ENCODE measurements at places on chromosomes 11 and 22.
A peak's percentile ranks its signal among the peaks of the same experiment; 100 is the strongest.

DNA sequence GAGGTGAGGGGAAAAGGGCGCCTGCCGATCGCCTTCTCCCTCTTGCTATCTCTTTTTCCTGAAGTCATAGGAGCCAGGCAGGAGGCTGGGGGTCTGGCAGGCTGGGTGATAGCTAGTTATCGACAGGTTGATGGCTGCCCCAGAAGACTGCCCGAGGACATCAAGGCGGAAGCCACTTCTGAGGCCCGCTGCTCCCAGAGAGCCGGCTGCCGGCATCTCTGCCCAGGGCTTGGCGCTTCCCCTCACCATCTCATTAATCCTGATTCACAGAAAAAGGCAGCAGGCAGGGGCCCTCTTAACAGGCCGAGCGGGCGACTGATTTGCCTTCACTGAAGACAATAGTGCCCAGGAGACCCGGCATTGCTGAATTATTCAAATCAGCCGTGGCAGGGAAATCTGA is 124.2 kb downstream of the MIAT start:
- peak; percentile 57 for DNase-seq

GRCh38 chr11:112412383-112412782 is 151.7 kb upstream of the PLET1 start:
- no peak for DNase-seq

DNA sequence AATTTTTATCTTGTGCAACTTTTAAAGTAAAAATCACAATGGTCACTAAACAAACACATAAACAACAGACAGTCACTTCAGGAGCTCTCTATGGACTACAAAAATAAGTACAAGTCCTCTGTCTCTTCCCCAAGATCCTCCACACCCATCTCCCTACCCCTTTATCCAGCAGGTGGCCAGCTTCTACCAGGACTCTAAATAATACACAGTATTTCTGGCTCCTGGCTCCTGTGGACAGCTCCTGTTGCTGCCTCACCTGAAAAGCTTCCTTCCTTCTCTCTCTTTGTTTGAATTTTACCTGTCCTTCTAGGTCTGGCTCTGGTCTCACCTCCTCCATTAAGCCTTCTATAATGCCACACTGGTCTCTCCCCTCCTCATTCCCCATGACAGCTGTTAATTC is 86.1 kb downstream of the CLPB start:
- no peak for DNase-seq

GRCh38 chr11:67079065-67079705 is 22.5 kb downstream of the RHOD start:
- no peak for DNase-seq

DNA sequence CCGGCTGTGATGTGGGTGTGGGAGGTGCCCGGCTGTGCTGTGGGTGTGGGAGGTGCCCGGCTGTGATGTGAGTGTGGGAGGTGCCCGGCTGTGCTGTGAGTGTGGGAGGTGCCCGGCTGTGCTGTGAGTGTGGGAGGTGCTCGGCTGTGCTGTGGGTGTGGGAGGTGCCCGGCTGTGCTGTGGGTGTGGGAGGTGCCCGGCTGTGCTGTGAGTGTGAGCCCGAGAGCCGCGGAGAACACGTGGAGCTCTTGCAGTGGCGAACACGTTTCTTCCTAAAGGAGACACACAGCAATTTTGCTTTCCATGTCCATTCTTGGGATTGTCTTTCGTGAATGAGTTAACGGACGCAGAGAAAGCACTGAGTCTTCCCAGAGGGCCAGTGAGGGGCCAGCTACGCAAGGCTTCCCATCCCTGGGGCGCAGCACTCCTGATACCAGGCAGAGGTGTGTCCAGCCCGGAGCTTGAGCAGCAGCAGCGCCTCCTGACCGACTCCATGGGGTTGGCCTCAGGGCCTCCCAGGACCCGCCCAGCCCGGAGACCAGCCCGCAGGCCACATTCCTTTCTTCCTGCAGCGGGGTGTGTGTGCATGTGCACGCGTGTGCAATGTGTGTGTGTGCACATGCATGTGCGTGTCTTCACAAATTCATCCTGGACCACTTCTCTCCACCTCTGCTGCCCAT is 245.0 kb upstream of the B3GAT1 start:
- no peak for DNase-seq

GRCh38 chr11:133163463-133164419 is 368.6 kb downstream of the OPCML start:
- DNase-seq = peak; percentile 62

DNA sequence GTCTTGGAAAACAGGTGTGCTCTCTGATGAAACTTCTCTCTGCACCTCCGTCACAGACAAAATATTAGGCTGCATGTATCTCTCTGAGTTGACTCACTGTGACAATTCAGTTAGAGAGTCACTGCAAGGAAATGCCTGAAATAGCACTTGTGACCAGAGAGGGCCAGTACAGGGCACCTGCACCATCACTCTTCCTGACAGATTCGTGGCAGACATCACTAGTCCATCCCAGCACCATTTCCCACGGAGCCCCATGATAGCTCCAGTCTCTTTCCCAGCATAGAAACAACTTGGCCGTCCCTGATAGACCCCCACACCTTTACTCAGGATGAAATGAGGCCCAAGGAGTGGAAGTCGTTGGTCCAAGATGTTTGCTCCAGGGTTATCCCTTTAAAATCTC is 73.3 kb upstream of the ISX start:
- no peak for DNase-seq
